BJ (cell line): ENCODE measurements at places on chromosomes 13 and 19.

GRCh38 chr13:81395368-81395767 lies 1054.4 kb upstream of the SPRY2 start:
- DNase-seq = no peak

- DNase-seq = no peak
These were observed 43.3 kb downstream of the SKA3 start for GRCh38 chr13:21133077-21133476.

- DNase-seq = no peak
These were observed 863.8 kb downstream of the GPC5 start for GRCh38 chr13:92262100-92262788.

- no peak for DNase-seq
These were observed 25.5 kb downstream of the ELL start for GRCh38 chr19:18496167-18496979.

DNA sequence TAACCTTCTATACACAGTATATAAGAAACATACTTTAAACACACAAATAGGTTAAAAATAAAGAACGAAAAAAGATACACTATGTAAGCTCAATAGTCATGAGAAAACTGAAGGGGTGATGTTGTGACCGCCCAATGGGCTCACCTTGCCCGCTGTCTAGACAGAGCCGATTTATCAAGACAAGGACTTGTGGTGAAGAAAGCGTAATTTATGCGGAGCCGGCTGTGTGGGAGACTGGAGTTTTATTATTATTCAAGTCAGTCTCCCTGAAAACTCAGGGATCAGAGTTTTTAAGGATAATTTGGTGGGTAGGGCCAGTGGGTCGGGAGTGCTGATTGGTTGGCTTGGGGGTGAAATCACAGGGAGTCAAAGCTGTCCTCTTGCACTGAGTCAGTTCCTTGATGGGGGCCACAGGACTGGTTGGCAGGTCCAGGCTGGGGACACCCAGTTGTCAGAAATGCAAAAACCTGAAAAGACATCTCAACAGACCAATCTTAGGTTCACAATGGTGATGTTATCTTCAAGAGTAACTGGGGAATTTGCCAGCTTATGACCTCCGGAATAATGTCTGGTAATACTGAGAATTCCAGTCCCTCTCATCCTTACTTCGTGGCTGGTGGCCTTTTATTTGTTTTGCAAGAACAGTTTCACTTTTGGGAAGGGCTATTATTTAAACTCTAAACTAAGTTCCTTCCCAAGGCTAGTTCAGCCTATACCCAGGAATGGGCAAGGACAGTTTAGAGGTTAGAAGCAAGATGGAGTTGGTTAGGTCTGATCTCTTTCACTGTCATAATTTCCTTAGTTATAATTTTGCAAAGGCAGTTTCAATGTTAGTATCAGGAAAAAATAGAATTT lies 96.6 kb downstream of the UBL3 start:
- DNase-seq = no peak

GRCh38 chr19:40560092-40560507 lies 16.6 kb upstream of the SHKBP1 start:
- no peak for DNase-seq

GRCh38 chr13:93900731-93901130 lies 578.8 kb downstream of the DCT start:
- no peak for DNase-seq

DNA sequence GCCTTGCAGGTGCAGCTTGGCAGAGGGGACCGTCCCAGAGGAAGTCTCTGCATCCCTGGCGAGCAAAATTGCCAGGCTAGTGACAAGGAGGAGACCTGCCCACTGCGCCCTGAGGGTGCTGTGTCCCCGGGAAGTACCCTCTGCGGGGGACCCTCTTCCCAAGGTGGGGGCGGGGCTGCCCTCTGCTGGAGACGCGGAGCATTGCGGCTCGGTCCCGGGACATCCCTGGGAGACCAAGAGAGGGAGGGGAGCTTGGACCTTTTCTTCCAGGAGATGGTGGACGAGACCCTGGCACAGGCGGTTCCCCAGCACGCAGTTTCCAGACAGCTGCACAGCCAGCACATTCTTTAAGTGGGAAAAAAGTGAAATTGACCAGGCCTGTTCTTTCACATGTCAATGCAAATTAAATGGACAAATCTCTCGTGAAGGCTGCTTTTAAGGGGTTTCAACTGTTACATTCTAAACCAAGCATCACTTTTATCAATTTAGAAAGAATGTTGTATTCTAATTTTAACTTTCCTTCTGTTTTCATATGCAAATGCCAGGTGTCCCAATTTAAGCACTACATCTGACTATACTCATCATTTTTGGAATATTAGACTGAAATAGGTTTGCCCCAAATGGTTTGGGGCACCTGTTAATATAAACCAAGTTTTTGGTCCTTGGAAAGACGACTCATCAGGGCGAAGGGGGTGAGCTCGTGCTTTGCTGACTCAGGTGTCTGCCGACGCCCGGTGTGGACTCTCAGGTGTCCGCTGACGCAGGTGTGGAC lies 60.7 kb downstream of the MCF2L start:
- DNase-seq = no peak

- DNase-seq = no peak
These were observed 9.4 kb downstream of the ARHGAP33 start for GRCh38 chr19:35784503-35785338.

DNA sequence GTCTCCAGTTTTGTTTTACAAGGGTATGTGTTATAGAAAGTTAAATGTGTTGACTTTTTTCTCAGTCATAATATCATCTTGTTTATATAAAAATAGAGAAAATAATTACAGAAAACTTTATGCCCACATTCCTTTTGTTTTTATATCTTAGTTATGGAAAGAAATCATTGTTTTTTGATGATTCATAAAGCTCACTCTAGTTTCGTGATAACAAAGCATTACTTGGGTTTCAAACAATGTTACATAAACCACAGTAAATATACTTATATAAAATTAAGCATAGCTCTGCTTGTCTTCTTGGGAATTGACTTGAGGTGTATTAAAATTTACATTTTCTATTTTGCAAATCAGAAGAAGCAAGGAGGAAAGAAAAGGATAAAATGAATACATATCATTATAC lies 111.8 kb downstream of the SGCG start:
- DNase-seq = no peak

- no peak for DNase-seq
These were observed 2.6 kb downstream of the HMG20B start for GRCh38 chr19:3575260-3575741.

- DNase-seq = no peak
These were observed 49.9 kb downstream of the SOX21 start for GRCh38 chr13:94662274-94662945.

GRCh38 chr19:1248139-1248785 lies at the start of gene MIDN:
MIDN (plus strand) TSS chr19:1248583; CDS start chr19:1250297, 1,714 bp downstream.
- no peak for DNase-seq
